Stimulated activated naive CD4-positive, alpha-beta T cell (primary cell): ENCODE measurements at places on chromosomes 3 and 15.

- no peak for DNase-seq
These were observed 3.4 kb downstream of the CLDND1 start for GRCh38 chr3:98519351-98519750.

DNA sequence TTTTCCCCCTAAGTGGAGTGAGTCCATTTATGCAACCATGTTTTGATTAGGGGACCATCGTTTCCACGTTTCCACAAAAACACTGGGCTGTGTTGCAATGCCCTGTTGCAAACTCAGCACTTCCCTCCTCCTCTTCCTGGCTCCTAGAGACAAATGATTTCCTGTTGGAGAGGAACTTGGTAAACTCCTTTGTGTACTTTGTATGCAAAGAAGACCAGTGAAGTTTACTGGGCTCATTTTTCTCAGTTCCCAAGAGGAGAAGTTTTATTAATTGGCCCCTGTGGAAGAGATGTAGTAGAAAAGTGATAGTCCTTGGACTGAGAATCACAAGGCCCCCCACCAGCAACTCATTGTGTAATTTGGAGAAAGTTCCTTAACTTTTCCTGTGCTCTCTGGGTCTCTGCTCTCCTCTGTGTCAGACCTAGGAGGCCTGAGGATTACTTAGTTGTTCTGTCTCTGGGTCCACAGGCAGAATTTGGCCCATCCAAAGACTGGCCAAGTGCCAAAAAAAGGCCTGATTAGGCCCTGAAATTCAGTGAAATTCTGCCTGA, 95.0 kb downstream of the ATG7 start:
- DNase-seq = no peak

- no peak for DNase-seq
These were observed 14.7 kb downstream of the VGLL3 start for GRCh38 chr3:86976219-86976618.

DNA sequence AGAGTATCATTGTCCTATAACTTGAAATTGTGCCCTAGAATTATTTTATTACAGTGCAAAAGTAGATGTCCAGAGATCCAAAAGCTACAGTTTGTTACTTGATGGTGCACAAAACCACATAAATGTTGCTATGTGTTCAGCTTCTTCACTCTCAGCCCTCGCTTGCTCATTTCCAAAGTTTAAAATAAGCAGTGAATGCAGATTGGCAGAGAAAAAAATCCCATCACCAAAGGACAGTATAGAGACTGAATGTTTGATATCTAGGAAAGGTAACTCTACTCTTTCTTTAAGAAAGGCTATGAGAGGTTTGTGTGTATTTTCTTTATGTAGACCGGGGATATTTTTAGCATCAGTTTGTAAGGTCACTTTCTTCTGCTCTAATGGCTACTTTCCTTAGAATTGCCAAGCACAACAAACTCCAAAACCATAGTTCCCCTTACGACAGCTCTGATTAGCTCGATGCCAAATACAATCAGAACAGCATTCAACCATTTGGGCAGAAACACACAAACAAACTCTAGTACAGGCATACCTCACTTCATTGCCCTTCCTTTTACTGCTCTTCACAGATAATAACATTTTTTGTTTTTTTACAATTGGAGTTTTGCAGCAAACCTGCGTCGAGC, 164.1 kb upstream of the CCDC54 start:
- DNase-seq = no peak

- DNase-seq = no peak
These were observed 25.3 kb downstream of the PLA2G4D start for GRCh38 chr15:42069025-42069424.

DNA sequence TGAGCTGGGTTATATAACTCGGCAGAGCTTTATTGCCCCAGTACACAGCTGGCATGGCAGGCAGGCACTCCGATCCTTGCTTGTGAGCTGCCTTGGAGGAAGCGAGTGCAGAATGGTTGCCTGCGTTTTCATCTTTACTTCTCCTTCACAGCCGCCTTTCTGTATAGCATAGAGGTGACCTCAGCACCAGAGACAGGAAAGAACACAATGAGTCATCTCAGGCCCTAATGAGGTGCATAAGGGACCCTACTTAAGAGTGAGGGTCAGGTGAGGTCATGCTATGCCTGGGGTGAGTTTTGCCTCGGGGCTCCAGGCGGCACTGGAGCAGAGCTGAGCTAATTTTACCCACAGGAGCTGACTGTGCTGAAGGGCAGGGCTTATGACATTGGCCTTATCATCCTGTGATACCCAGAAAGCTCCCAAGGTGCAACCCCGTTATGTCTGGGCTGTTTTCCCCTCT, 43.5 kb downstream of the LPP start:
- no peak for DNase-seq

DNA sequence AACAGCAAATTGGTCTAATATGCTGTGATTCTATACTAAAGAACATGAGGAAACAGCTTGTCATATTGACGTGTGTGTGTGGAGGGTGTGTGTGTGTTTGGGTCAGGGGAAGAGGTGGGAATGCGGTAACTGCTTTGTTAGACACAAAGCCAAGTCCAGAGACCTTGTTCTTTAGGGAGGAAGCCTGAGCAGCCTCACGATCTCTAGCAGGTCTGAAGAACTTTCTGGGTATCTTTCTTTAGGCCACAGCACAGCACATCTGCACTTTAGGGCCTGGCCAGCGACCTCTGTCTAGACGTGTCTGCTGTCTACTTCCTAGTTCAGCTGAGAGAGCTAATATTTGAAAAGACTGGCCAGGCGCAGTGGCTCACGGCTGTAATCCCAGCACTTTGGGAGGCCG, 220.0 kb upstream of the TPRG1 start:
- DNase-seq = no peak

DNA sequence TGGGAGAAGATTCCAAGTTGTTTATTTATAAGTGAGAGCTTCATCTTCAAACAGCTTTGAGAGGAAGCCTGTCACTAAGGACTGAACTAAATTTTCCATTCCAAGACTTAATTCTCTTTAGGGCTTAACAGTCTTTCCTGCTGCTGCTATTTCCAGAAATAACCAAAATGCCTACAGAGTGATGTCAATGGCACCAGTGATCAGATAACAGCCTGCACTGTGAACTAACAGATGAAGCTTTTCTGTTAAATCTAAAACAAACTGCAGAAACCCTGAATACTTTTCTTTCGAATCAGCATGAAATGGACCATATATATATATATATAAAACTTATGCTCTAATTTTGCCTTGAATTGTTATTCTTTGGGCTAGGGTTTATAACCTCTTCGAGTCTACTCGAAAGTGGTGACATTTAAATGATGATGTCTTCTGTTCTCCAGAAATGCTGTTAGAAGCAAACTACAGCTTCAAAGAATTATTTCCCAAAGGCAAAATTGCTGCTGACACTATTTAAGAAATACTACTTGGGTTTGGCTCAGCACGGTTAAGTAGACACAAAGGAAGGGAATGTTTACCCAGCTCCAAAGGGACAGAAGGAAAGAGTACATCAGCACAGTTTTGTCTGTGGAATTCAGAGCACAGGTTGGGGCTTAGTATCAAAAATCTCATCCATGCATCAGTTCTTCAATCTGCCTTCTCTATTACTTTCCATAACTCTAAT, 238.5 kb upstream of the LRRN1 start:
- no peak for DNase-seq

- DNase-seq = no peak
These were observed 19.7 kb downstream of the ANKRD63 start for GRCh38 chr15:40263024-40263754.

DNA sequence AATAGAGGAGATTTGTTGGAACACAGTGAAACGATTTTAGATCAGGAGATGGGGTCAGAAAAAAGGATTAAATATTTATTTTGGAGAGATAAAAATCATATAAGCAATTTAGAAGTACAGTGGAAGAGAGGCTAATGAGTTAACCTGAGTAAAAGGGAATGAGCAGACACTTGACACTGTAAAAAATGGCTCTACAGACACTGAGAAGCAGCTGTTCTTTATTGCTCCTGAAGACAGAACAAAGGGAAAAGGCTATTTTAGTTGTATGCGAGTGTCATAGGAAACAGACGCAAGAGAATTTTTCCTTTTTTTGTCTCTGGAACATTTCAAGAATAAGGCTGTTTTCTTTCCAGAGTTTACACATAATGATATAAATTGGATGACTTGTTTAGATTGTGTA, 34.3 kb downstream of the ASTE1 start:
- DNase-seq = no peak

GRCh38 chr3:21893242-21893641, 142.2 kb upstream of the ZNF385D start:
- DNase-seq = no peak

GRCh38 chr3:123076112-123076495, 9.3 kb downstream of the PDIA5 start:
- no peak for DNase-seq

- no peak for DNase-seq
These were observed 7.5 kb downstream of the EPHB1 start for GRCh38 chr3:134802428-134803050.

DNA sequence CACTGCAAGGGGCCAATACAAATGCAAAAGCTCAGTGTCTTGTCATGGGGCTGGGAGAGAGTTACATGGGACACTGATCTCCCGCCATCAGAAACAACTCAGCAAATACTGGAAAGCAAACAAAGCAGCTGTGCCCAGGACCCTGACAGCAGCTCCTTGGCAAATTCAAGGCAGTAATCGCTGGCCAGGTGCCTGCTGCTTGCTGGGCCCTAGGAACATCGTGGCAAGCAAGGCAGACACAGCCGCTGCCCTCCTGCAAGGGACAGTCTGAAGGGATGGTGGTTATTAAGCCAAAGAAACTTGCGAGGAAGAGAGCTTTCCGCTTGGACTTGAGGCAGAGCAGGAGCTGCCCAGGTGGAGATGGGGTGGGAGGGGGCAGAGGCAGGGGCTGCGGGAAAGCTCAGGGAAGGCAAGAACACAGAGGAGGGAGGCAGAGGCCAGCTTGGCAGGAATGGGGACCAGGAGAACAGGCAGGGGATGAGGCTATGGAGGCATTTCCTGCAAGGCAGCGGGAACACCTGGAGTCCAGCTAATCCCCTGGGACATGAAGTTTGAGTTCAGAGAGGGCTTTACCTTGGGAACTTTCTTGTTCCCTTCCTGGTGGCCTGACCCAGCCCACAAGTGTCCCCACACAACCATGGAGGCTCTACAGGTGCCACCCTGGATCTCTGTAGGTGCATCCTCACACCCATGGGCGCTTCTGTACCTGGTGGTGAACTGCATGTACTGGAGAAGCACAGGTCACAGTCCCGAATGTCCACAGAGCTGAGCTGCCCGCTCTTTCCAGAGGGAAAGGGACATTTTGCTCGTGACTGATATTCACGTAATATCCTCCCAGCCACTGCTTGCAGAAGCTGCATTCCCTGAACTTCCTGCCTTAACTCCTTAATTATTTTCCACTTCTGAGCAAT, 78.7 kb upstream of the ATP2B2 start:
- DNase-seq = no peak

- DNase-seq = no peak
These were observed 3.1 kb downstream of the CIAO2A start for GRCh38 chr15:64090527-64090926.
